ENCODE measurements at places on chromosomes 11 and 22.

GRCh38 chr11:82906236-82906635 lies 4.7 kb downstream of the DDIAS start:
- DNase-seq, result no peak

GRCh38 chr22:32414191-32414590 lies 2.1 kb upstream of the RTCB start:
- no peak for DNase-seq

DNA sequence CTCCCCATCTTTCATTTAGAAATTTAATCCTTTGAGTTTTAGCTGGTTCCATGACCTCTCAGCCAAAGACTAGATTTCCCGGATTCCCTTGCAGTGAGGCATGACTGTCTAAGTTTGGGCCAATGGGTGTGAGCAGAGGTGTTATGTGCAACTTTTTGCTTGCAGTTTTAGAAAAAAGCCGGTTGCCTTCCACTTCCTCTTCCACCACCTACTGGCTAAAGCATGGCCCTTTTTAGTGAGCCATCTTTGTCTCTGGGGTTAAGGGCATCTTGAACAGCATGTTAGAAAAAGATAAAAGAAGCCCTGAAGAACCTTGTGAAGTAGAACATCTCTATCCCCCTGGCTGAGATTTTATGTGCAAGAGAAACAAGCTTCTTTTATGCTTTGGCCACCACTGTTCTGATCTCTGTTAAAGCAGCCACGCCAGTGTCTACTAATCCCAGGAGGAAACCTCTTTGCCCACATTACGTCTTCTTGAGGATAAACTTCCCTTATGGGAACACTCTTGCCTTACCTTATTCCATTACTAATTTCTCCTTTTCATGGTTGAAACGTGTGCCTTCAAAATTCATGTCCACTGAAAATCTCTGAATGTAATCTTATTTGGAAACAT lies 279.9 kb downstream of the TENM4 start:
- no peak for DNase-seq

GRCh38 chr11:15579287-15580001 lies 464.7 kb downstream of the INSC start:
- no peak for DNase-seq
